Common myeloid progenitor, CD34-positive (primary cell): ENCODE measurements at places on chromosomes 5 and 9.

DNA sequence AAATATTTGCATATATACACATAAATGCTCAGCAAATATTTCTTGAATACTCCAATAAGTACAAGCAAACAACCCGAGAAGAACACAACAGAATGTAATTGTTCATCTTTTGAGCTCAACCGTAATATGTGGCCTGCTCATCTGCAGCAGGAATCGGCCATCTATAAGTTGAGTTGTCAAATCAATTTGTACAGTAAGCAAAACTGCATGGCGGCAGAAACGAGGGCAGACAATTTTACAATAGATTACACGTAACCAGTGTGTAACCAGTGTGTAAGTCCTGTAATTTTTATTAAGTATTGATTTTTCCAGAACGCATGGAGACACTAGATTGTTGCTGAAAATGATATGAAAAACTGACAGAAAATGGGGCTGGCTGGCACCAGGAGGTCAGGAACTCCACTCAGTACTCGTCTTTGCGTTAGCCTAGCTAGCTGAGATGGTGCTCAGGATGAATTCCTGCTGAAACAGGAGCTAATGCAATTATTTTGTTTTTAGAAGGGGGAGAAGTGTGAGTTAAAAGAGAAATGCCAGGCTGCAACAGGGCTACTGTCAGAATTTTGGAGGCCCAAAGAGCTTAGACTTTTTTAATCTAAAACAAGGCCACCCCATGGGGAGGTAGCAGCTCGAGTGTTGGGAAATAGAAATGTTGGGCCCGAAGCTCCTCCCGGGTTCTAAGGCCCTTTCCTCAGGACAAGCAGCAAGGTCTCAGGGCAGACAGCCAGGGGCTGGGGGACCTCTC, 682 bp downstream of the DHX29 start:
- no peak for DNase-seq

- DNase-seq = no peak
Measured at GRCh38 chr9:113621309-113621791, 157.8 kb downstream of the RGS3 start.

- no peak for DNase-seq
Measured at GRCh38 chr9:33249087-33249658, 9.2 kb downstream of the SPINK4 start.

DNA sequence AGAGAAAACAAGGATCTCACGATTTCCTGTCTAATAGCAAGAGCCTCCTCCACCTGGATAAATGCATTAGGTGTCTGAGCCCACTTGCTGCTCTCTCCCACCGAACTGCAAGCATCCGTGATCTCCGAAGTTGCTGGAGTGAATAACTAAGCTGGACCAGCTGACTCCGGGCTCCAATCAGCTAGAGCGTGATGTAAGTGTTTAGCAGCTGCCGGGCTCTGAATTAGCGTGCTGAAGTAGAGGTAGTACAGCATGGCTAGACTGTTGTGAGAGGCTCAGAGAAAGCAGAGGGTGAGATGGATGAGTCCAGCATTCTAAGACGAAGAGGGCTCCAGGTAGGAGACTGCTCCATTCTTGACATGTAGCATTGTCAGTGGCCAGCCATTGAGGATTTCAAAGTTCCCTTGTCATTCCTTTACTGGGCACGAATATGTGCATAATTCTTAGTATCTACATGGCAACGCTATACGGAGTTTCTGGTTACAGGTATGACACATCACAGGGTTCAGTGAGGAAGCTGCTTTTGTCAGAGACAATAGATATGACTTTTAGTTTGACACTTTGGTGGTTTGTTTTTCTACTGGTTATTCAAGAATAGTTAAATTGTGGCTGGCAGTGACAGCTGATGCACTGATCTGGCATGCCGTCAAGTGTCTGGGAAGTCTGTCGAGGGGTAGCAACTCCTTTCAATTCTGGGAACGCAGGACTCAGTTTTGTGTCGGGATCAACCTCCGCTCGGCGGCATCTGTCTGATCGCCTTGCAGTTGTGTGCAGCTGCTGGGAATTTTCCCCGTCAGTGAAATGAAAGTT, 232.6 kb downstream of the MAST4 start:
- peak; percentile 83 for DNase-seq

DNA sequence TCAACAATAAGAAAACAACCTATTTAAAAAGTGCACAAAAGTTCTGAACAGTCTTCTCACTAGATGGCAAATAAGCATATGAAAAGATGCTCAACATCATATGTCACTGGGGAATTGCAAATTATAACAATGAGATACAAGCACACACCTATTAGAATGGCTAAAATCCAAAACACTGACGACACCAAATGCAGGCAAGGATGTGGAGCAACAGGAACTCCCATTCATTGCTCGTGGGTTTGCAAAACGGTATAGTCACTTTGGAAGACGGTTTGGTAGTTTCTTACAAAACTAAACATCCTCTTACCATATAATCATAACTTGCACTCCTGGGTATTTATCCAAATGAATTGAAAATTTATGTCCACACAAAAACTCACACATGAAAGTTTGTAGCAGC, 100.9 kb upstream of the TBC1D2 start:
- DNase-seq = no peak

DNA sequence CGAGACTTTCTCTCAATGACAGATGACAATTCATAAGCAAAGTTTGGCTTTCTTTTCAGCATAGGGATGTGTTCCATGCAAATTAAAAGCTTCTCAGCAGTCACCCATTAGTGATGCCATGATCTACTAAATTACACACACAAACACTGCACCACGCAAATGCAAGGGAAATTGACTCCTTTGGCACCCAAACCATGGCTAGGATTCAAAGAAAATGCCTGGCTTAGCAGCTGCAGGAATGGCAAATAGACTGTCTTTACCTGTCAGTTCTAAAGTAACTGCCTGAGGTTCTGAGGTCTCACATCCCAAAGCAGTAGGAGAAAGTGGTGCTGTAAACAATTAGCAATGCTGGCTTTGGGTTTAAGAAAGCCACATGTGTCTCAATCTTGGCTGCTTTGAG, 108.6 kb upstream of the ATP10B start:
- no peak for DNase-seq

DNA sequence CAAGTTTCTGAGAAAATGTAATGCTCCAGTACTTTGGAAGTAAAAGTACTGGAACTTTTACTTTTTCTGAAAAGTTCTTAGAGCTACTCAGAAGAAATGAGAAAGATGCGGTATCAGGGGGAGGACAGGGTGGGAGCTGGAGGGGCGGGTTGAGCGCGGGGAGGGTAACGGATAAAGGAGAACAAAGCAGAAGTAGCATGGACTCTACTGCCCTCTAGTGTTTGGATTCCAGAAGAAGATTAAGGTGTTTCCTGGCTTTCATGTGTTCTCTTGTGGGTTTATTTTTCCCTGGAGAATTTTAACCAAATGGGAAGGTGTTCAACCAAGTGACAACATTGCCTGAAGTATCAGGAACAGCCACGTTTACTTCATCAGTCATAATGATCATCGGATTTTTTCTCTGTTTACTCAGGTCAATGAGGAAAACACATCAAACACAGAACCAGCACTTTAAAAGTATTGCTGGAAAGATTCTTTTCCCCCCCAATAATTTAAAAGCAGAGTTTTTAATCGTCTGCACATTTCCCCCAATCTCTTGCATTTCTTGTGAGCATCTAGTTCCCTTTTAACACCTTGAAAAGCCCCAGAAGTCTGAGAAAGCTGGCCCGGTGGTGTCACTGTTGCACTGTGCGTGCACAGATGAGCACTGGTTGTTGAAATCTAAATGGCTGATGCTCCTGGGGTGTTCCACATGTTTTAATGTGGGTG, 190.6 kb downstream of the MPDZ start:
- DNase-seq = peak; percentile 48

DNA sequence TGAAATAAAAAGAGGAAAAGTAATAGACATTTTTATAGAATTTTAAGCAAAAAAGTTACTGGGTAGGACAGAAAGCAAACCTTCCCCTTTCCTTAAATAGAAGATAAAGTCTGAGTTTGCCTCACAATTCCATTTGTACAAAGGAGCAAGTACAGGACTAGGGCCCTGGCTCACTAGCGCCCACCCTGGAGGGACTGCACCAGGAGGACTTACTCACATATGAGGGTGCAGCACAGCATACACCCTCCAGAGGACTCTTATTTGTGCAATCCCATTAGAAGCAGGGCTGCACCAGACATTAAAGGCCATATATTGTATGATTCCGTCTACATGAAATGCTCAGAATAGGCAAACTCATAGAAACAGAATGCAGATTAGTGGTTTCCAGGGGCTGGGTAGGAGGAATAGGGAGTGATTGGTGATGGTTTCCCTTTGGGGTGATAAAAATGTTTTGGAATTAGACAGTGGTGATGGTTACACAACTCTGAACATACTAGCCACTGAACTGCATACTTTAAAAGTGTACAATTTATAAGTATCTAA, 4.5 kb downstream of the REEP5 start:
- DNase-seq = no peak

DNA sequence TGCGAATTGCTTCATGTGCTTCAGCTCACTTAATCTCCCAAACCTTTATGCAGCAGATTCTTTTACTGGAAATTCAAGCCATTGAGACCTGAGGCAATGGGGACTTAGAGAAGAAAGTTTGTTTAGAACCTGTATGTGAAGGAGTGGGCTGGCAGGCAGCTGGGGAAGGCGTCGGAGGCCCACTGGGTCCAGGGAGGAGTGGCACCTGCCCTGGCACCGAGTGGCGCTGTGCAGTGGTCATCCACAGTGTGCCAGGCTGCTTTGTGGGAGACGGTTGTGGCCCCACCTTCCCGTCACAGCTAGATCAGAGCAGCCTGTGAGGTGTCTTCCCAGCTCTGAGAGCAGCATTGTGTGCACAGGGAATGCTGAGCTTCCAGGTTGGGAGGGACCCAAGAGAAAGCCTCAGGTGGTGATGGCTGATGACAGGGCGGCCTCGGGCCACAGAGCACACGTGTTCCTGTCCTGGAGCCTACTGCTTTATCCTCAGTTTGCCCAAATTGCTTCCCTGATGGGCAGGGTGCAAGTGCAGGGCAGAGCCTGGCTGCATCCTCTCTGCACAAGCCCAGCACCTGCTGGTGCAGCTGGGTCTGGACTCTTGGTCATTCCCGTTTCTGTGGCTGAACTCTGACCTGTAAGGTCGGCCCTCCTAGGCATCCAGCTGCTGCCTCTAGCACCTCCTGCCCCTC, 175.2 kb downstream of the CACNA1B start:
- DNase-seq = no peak

DNA sequence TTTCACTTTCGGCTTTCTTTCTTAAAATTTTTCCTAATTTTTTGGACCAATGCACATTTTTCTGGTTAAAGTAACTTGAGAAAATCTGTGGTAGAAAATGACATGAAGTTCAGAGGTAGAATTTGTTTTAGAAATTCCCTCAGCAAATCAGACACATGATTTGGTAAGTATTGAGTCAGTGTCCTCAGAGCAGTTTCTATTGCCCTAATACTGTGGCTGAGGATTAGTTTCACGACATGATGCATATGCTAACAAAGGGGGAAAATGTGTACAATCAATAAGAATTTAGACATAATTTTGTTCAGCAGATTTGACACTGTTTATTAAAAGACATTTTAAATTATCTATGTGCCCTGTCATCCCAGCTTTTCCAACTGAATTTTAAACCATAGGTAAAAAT, 56.2 kb upstream of the GCNT4 start:
- no peak for DNase-seq

DNA sequence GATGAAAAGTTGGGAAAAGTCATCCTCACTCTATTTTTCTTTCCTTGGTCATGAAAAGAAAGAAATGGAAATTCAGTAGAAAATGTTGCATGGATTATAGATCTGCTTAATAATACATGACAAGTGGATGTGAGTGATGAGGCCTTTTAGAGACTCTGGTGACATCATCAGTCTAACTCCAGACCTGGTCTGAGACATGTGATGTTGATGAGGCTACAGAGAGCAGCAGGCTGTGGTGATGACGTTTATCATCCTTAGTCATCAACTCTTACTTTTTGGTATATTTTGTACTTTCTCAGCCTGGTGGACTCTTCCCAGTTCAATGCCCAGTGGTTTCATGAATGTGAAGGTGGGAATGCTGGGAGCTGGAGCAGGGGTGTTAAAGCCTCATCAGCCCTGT, 116.4 kb downstream of the TTLL11 start:
- no peak for DNase-seq

DNA sequence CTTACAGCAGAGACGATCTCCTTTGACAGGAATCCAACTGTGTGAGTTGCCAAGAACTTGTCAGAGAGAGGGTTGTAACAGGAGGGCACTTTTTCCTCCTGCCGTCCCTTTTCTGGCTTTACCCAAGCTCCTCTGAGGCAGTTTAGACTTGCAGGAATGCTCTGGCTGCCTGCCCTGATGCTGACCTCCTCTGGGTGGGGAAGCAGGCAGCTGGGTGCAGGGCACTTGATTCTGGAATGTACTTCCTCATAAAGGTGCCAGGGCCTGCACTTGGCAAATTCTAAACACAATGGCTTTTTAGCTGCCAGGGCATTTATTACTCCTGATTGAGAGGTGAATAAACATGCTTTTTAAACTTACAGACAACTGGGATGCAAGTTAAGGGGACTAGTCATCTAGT, 190.4 kb downstream of the EPB41L4A start:
- DNase-seq = no peak

GRCh38 chr9:642014-642413, 199.5 kb upstream of the DMRT1 start:
- peak; percentile 86 for DNase-seq
